ENCODE measurements at places on chromosomes 12 and 14.
A peak's percentile ranks its signal among the peaks of the same experiment; 100 is the strongest.

- no peak for DNase-seq
Observed at GRCh38 chr12:52260361-52261207, 13.9 kb upstream of the KRT86 start.

GRCh38 chr12:72989458-72989947, 717.3 kb downstream of the TRHDE start:
- no peak for DNase-seq

DNA sequence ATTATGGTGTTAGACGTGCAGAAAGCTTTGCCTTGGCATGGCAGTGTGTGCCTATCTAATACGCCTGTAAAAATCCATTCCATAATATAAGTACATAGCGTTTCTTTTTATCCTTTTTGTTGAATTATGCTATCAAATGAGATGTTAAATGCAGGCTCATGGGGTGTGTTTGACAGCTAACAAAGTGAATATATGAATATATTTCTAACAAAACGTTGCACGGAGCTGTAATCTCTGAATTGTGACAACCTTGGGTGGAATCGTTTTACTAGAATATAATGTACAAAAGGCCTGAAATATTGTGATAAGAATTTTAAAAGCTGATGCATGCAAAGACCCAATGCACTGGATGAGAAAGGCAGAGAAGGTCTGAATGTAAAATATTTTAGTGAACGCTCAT, 763.7 kb upstream of the TMEM132C start:
- no peak for DNase-seq

DNA sequence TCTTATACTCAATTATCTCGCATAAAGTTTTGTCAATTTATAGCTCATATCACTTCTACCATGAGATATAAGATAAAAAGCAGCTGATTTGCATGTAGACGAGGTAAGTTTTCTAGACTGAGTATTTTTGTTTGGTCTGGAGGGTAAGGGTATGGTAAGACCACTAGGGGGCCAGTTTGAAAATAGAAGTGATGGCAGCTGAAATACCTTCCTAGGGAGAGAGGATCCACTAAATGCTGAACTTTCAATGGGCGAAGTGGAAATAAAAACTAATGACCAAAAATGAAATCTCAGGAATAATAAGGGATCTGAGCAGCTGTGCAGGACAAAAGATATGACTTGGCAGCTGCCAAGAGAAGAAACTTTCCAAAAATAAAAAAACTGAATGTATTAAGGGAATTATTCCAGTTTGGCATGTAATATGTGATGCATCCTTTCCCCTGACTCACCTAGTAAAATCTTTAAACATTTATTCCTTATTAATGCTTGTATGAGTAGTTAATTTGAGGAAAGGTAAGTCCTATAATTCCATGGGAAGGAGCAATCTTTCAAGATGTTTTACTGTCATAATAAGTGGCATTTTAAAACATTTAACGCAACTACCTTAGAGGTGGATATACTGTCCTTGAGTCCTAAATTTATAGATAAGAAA, 754.5 kb downstream of the C12orf50 start:
- DNase-seq: no peak

GRCh38 chr14:97943619-97944018, 1146.4 kb downstream of the VRK1 start:
- DNase-seq: no peak

GRCh38 chr14:48275301-48275700, 599.9 kb upstream of the MDGA2 start:
- DNase-seq: no peak

GRCh38 chr12:22491034-22491433, 53.3 kb downstream of the C2CD5 start:
- no peak for DNase-seq

- DNase-seq: no peak
Observed at GRCh38 chr14:23076785-23077408, 18.0 kb downstream of the ACIN1 start.

- DNase-seq: peak; percentile 89
Observed at GRCh38 chr12:76299536-76300296, 48.5 kb downstream of the BBS10 start.

- DNase-seq: no peak
Observed at GRCh38 chr12:121812921-121813896, 9.4 kb downstream of the SETD1B start.

- no peak for DNase-seq
Observed at GRCh38 chr14:94164685-94165431, 9.3 kb upstream of the PPP4R4 start.

GRCh38 chr12:54988402-54989054, 4.0 kb upstream of the TESPA1 start:
- no peak for DNase-seq

GRCh38 chr14:30725763-30726162, 103.6 kb downstream of the SCFD1 start:
- DNase-seq: no peak

- no peak for DNase-seq
Observed at GRCh38 chr12:25960961-25961360, 2.5 kb downstream of the RASSF8 start.

DNA sequence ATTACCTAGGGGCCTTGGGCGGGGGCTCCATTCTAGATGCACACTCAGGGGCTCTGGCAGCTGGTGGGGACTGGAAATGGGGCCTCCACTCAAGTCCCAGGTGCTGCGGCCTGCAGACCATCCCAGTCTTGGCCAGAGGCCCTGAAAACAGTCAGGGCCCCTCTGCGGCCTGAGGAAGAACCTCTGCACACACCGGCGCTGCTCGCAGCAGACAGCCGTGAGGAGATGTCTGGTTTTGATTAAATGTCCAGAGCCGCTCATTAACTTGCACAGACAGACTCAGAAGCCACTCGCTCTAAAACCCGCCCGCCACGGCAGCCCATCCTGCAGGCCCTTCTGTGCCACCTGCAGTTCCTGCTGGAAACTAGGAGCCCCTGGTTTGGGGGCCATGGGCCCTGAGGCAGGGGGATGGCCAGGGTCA, 36.4 kb upstream of the NCOR2 start:
- no peak for DNase-seq

Data from RCC 7860 (cell line).